Activated CD4-positive, alpha-beta memory T cell treated with anti-CD3 and anti-CD28 coated beads, Interleukin-2, amount 10 ng/mL, durations not matched to agents 7 days and 5 days (primary cell): ENCODE measurements at places on chromosomes 7 and 10.
A peak's percentile ranks its signal among the peaks of the same experiment; 100 is the strongest.

DNA sequence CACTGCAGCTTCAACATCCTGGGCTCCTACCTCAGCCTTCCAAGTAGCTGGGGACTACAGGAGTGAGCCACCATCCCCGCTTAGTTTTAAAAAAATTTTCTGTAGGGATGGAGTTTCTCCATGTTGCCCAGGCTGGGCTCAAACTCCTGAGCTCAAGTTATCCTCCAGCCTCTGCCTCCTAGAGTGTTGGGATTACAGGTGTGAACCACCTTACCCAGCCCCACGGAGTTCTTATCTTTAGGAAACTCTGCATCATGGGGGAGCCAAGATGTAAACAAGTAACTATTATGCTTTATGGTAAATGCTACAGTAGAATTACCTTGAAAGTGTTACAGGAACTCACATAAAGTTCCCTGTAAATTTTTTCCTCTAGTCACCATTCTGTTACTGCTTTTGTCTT, 65.3 kb downstream of the PHTF2 start:
- DNase-seq: no peak

DNA sequence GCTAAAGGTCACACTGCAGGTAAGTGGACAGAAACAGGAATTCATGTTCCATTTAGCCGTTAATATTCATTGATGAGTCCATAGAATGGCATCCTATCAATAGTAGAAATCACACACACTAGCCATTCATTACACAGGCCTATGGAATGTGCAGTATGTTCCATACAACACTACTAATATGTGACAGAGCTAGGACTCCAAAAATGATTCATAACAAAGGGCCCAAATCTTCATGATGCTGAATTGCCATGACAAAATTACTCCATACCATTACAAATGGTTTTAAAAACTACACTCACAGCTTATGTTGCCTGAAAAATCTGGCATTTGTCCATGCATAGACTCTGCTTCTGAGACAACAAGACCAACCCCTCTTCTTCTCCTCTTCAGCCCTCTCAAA, 549.1 kb downstream of the XPNPEP1 start:
- no peak for DNase-seq

DNA sequence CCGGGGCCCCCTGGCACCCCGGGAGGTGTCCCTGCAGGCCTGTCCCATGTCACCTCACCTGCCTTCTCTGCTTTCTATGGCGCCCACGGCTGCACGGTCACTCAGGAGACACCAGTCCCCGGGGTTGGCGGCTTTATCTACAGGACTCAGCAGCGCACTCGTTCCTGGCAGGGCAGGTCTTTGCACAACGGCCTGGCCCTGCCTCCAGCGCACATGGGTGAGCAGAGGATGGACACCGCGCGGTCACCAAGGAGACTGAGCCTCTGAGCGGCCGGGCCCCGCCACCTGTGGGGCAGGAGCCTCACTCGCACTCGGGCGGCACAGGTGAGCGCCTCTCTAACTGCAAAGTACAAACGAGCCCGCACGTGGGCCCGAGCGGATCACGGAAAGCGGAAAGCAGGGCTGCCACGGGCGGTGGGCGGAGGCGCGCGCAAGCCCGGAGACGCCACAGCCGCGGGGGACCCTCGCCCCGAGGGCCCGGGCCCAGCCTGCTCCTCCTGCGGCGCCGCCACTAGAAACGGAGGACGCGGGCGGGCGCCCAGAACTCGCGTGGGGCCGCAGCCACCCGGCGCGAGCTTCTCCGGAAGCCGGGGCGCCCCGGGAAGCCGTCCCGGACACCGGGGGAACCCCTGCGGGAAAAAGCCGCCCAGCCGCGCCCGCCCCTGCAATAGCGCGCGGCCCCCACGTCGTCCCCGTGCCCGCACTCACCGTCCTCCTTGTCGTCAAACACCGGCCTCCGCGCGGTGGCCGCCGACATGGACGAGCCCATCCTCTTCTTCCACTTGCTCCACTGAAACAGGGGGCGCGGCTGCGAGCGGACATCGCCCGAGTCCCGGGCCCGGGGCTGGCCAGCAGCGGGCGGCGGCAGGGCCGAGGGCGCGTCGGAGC, 642 bp downstream of the STK32C start:
- DNase-seq: peak; percentile 41

GRCh38 chr7:27203964-27204594, 4.2 kb upstream of the HOXA13 start:
- peak; percentile 5 for DNase-seq

DNA sequence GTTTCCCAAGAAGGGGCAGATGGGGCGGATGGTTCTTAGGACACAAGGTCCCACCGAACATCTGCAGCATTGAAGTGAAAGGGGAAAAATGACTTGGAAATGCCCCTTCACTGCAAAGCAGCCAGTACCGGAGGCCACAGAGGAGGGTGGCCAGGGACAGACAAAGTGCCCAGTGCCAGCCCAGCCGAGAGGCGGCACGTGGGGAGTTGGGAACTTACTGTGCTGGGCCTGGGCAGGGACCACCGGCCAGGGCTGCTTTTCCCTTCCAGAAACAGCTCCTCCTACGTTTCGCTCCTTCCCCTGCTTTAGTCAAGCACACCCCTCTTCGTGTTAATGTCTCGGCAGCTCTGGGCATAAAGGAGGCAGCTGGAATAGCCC, 129.2 kb downstream of the TNS3 start:
- DNase-seq: no peak

GRCh38 chr7:45993621-45994020, 72.5 kb upstream of the IGFBP3 start:
- DNase-seq: no peak

DNA sequence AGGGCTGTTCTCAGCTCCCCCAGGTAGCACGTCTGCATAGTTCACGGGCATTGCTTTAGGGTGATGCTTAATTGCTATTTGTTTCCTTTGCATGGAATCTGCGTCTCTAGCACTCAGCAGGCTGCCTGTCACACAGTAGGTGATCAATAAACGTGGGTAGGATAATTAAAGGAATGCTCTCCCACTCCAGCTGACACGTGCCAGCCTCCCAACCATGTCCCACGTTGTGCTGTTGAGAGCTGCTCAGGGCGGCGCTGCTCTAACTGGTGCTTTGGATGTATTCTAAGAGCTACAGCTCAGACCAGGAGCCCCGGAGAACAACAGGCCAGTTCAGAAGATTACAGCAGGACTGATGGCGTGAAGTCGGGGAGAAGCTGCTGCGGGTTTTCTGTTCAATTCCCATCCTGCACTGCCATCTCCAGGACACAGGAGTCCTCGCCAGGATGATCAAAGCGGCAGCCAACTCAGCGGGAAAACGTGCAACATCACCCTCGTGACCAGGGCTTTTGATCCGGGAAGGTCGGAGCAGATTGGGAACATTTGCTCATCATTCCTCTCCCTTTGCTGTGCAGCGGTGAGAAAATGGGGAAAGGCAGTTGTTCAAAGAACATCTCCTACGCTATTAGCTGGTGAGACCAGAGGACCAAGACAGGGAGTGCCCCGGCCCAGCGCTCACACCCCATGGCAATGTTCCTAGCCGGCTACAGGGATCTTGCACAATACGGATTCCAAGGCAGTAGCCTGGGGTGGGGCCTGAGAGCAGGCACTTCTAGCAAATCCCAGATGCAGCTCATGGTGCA, 50.5 kb upstream of the FOXK1 start:
- DNase-seq: no peak

- no peak for DNase-seq
Observed at GRCh38 chr7:25553580-25554291, 325.4 kb upstream of the NPVF start.
